PC-9 (cell line): ENCODE measurements at places on chromosomes 6 and 20.

DNA sequence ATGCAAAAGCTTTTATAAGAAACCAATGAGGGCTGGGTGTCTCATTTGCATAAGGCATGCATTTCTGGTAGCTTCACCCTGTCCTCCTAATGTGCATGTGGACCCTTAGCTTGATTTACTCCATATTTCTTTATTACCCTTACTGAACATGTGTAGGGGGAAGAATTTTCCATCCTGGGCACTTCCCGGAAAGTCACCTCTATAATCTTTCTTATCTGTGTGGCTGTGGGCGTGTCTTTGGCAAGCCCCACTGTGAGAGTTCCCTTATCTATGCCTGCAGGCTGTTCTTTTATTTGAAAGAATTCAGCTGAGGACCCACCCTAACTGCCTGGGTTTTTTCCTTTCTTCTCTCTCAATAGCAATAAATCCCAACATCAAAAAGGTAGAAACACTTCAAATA is 627.8 kb downstream of the DOK5 start:
- no peak for DNase-seq

GRCh38 chr20:57499676-57500075 is 25.3 kb downstream of the CTCFL start:
- DNase-seq = no peak

GRCh38 chr6:8074213-8074612 is 10.0 kb upstream of the BLOC1S5 start:
- DNase-seq = no peak

- no peak for DNase-seq
Observed at GRCh38 chr6:75431379-75431778, 62.2 kb downstream of the FILIP1 start.

DNA sequence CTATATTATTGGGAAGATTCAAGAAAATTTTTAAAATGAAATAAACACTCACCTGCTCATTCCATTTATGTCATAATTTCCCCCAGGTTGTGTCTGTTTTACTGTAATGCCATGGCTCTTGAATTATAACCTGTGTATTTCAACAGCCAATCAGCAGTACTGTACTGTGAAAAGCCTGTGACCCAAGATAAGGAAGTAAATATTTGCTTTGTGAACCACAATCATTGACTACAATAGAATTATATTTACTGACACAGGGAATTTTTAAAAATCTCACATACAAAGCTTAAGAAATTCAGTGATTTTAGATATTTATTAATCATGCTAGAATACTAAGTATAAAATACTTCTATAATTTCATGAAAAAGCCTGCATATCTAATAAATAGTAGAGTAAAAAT is 6.0 kb downstream of the RGS17 start:
- peak; percentile 64 for DNase-seq

DNA sequence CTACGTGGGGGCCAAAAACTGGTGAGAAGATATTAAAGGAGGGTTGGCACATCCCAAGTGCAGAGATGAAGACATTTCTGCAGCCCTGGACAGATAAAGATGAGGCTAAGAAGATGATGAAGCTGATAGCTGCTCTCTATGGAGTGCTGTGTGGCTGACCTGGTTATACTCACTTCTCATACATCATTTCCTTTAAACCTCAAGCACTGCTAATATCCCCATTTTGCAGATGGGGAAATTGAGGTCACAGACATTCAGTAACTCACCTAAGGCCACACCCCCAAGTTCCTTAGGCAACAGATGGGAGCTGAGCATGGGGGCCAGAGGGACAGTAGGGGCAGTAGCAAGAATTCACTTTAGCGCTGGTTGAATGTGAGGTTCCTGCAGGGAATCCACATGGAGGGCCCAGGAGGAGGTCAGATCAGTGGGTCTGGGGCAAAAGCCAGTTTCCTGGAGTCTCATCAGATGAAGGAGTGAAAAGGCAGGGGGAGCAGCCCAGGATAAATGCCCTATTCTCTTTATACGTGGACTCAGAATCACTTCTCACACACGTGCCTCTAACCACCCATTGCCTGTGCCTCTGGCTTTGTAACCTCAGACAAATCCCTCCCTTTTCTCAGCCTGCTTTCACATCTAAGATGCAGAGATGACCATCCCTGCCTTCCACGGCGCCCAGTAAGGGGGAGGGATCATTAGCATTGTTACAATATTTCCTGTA is 125.8 kb downstream of the NFATC2 start:
- no peak for DNase-seq

- DNase-seq = no peak
Observed at GRCh38 chr20:41716911-41717310, 98.7 kb upstream of the CHD6 start.

DNA sequence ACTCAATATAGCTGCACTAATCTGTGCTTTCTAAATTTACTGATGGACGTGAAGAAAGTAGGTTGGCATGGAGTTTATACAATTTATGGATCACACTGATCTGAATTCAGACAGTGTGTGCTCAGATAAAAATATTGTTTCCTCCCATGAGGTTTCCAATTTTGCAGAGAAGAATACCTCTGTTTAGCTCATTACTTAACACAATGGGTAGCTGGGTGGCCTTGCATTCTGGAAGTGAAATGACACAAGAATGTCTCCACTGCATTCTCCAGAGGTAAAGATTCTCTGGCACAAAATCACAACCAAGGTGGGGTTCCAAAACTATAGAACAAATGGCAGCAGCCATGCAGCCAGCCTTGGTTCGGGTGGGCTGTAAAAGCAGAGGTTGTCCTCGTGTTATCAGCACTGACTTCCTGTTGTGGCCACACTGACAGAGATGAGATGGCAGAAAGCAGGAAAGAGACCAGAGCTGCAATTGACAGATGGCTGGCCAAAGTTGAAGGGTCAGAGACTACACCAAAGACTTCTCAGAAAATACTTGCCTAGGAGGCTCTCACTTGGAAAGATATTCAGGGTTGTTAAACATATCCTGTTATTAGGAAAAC is 50.2 kb downstream of the HDAC2 start:
- no peak for DNase-seq

DNA sequence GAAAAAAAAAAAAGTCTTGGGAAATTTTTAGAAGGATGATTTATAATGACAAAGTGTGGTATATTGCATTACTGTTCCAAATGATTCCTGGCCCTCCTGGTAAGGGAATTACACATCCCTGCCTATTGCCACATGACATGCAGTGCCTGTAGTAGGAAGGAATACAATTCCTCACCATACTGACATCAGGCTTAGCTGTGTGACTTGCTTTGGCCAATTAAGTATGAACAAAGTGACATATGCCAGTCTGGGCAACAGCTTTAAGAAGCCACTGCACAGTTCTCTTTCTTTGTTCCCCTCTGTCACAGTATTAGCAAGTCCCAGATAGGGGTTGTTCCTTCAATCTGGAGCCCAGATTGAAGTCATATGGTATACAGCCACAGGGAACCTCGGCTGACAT is 100.5 kb downstream of the KIF13A start:
- no peak for DNase-seq

DNA sequence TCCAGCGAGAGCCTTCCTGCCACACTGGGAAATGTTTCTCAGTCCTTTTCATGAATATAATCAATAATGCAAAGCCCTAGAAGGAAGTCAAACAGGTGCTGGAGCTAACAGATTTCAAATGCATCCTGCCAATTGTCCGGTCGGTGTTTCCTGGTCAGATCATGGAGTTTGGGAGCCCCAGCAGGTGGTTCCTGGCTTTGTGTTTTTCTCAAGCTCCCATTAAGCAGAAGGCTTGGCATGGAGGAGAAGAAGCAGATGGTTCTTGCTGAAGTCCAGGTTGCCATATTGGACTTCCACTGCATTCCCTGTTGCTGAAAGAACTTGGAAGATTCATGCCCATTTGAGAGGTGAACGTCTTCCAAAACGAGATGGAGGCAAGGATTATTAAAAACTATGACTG is 68.6 kb downstream of the GFOD1 start:
- DNase-seq = no peak

GRCh38 chr20:4989570-4989969 is 11.7 kb downstream of the SLC23A2 start:
- DNase-seq = no peak

DNA sequence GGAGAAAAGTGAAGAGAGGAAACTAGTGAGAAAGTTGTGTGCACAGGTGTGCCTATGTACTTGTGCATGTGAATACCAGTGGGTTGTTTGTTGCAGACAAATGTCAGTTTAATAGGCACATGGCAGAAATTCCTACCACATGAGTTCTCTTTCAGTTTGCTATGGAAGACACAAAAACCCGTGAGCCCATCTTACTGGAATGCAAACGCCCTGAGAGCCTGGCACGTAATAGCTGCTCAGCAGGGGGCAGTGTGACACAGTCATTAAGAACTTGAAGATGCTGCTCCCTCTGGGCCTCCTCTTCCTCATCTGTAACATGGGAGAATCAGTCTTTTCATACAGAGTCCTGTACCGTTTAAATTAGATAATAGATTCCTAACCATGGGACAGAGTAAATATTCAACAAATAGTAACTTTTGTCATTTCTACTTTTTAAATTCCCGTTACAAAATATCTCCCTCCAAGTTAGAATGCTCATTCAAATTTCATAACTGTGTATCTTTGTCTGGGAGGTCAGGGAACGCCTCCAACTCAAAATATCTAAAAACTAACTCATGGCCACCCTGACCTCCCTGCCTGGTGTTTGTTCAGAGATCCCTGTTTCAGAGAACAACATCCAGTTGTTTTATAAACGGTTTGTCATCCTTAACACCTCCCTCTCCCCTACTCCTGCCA is 802.9 kb downstream of the MAFB start:
- DNase-seq = peak; percentile 16

- DNase-seq = no peak
Observed at GRCh38 chr20:52004018-52004417, 187.6 kb downstream of the ZFP64 start.

GRCh38 chr6:2953098-2953497 is 18.3 kb downstream of the SERPINB6 start:
- no peak for DNase-seq

- no peak for DNase-seq
Observed at GRCh38 chr6:35569011-35569461, 56.3 kb upstream of the TULP1 start.

DNA sequence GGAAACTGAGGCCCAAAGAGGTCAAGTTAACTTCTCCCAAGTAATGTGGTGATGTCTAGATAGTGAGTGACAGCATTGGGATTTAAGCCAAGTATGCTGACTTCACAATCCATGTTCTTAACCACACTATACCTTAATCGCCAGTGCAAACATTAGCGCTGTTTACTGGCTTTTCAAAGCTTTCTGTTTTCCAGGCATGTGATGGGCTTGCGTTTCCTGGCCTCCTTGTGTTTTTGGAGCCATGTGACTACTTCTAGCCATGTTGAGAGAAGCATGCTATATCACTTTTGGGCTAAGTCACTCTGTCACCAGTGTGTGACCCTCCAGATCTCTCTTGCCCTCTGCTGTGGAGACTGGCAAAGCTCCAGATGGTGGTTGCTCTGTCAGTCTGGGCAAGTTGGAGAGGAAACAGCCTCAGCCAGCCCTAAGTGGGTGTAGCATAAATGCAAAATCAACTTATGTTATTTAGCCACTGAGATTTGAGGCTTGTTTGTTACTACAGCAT is 76.9 kb downstream of the ANKRD6 start:
- no peak for DNase-seq

DNA sequence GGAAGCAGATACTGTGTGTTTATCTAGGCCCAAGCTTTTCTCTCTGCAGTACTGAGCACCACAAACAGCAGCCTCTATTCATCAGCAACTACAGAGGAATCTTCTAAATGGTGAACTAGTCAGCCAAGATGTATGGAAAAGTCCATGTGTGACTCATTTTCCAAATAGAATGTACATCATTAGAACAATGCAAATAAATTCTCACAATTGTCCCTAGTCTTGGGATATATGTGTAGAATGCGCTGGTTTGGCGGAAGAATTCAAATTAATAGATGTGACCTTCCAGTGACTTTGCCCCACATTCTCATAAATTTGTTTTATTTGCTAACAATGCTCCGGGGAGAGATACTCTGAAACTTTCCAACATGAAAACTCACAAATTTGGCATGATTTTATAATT is 436.2 kb downstream of the CBLN4 start:
- DNase-seq = no peak

- peak; percentile 49 for DNase-seq
Observed at GRCh38 chr6:44028789-44029310, 98.4 kb downstream of the MRPL14 start.

GRCh38 chr20:43506238-43506637 is 1.3 kb upstream of the L3MBTL1 start:
- DNase-seq = no peak

- no peak for DNase-seq
Observed at GRCh38 chr6:11006061-11006460, 38.0 kb downstream of the ELOVL2 start.

- no peak for DNase-seq
Observed at GRCh38 chr6:44567406-44567805, 179.9 kb downstream of the CDC5L start.

GRCh38 chr6:79421001-79421411 is 116.2 kb downstream of the LCA5 start:
- DNase-seq = no peak

DNA sequence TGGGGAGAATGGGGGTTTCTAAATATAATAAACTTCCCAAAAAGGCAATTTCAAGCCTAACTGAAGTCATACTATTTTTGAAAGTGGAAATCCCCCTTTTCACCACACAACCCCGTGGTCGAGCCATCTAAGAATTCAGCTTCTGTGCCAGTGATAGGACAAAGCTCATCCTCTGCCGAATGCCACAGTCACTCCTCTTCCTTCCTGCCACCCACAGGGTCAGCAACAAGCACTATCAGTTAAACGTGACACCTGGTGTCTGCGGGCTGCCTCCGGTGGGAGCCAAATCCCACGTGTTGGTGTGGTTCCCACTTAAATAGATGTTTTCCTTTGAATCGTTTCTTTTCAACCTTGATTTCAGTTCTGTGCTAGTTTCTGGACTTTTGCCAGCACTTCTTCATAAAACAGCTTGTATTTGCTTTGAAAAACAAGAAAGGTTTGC is 60.7 kb downstream of the TNFAIP3 start:
- no peak for DNase-seq

GRCh38 chr20:43939762-43940121 is 25.1 kb downstream of the TOX2 start:
- DNase-seq = peak; percentile 85

- no peak for DNase-seq
Observed at GRCh38 chr6:29759457-29759856, 36.2 kb downstream of the HLA-F start.

DNA sequence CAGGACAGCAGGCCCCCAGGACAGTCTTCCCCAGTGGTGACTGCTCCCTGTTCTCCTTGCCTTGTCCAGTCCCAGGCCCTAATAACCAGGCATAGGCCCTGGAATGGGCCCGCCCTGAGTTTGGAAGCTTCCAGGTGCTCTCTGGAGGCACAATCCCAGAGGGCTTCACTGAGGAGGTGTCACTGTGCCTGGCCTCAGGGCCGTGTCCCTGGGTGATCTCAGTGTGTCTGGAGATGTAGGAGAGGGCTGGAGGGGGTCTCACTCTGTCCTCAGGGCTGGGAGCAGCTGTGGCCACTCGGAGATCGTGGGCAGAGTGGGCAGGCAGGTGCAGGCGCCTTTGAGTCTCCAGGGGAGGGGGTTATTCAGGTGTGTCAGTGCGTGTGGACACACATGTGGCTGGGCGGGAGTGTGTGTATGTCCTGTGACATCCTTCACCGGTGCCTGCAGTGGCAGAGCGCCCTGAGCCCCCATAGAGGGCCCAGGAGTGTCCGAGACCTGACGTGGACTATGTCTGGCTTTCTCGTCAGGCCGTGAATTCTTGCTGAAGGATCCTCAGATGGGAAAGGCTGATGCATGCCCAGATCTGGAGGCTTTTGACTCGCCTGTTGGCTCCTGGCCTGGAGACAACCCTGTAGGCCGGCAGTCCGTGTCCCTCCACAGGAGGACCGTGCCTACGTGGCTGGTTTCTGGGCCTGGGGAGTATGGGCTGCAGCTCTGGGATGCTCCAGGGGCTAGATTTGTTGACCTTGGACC is 5.5 kb upstream of the NPBWR2 start:
- DNase-seq = no peak
